ENCODE measurements at places on chromosomes 11 and 22.

DNA sequence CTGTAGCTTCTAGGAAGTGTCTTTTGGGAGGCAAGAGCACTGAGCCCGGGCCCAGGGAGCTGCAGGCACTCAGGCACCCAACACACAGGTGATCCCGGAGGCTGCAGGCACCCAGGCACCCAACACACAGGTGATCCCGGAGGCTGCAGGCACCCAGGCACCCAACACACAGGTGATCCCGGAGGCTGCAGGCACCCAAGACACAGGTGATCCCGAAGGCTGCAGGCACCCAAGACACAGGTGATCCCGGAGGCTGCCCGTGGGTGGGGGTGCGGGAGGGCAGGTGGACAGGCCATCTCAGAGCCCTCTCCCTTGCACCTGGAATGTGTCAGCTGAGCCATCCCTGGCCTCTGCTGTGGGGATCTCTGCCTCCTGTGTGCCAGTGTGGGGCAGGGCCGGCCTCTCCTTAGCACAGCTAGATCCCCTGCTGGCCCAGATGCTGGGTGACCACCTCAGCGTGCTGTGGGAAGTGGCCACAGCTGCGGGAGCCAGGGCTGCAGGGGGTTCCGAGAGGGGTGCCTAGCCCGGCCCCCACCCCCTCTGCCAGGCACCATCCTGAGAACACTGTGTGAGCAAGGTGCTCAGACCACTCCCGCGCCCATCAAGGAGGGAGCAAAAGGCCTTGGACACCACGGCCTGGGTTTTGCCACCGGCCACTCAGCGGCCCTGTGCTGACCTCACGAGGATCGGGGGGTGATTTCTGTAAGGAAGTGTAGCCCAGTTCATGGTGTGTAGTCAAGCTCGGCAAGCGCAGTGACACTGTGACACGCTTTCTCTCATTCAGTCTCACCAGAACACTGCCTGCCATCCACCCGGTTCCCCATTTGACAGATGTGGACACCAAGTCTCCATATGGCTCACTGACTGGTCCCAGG is 14.2 kb downstream of the MRGPRG start:
- no peak for DNase-seq

DNA sequence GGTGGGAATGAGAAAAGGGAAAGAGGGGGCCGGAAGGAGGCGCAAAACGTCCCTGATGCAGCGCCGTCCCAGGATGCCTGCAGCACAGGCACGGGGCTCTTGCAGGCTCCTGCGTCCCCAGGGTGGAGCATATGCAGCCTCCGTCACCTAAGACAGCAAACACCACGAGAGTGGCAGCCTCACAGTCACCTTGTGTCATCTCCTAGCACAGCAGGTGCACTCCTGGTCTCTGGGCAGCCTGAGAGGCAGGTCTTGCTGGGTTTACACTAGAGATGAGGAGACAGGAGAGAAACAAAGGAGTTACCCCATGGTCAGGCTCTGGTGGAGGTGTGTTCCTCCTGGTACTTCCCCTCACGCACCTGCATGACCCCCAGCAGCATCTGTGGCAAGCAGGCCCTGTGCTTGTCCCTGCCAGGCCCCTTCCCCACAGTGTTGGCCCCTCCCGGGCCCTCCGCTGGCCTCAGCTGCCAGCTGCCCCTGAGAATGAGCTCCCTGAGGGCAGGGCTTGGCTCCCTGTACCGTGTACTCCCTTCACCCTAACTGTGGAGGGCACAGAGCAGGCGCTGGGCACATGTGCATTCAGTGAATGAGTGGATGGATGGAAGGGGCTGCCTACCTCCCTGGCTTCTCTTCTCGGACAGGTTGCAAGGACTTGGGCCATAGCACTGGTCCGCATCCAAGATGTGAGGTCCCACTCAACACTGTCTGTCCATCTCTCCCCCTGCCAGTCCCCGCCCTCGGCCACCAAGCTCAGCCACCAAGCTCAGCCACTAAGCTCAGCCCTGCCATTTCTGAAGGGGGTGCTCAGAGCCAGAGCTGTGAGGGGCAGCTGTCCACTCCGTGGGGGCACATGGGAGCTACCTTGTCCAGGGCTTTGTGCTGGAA is 988.6 kb downstream of the BRD1 start:
- DNase-seq, result no peak

DNA sequence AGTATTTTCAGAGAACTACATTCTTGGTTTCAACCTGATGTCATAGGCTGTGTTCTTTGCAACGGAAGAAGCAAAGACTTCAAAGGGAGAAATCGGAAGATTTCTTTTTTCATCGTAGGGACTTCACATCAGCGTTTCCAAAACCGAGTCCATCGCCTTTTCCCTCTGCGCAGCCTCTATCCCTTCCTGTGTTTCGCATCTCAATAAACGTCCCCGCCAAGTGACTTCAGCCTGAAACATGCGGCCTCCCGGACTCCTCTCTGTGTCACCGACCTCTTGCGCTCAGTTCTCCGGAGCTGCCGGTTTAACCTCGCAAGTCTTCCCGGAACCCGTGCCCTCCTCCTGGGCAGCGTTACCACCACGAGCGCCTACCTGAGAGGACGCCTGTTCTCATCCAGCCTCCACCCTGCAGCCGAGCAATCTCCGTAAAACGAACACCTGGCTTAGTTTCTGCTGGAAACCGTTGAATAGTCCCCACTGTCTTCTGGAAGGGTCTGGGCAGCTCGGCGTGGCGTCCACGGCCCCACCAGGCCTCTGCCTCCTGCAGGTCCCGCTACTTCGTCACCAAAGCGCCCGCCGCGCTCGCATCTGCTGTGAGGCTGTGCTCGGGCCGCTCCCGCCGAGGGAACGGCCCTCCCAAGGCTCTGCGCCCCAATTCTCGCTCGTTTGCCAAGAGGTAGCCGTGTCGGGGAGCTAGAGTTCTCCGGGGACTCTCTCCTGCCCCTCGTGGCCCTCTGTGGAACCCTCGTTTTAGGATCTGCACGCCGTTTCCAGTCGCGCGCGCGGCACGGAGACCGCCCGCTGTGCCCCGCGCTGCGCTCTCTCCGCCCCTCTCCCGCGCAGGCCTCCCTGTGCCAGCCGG is at the start of gene GLB1L3:
GLB1L3 (plus strand) TSS at position 846 of the 862 bp plus-strand sequence. CDS start 362 bp downstream, outside the sequence.
- peak; percentile 69 for DNase-seq

DNA sequence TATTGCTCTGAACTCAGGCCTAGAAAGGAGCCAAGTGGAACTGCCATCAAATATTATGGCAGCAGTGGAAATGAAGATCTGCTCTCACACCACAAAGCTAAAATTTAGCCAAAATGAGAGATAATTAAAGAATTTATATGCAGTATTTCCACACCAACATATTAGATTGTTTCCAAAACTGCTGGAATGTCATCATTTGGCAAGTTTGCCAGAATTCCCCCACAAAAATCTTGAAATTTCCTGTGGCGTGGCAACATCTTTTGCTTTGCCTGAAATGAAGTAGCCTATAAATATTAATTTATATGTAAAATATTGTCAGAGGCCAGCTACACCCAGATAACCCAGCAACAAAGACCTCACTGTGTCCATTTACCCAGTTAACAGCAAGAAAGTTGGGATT is 13.8 kb downstream of the C11orf71 start:
- no peak for DNase-seq

DNA sequence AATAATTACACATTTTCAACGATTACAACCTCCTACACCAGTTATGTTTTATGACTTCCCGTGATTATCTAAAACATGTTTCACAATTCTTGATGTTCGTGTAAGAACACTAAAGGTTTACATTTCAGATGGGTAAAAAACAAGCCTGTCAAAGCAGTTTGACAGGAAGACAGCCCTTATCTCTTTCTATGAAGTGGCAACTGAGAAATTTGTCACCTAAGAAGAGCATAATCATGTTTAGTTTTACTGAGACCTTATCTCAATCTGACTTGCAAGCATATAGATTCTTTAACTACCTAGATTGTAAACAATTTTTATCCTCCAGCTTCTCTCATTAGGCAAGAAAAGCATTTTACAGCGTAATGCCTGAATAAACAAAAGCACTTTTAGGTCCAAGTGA is 218.4 kb upstream of the ZBED5 start:
- DNase-seq, result no peak

DNA sequence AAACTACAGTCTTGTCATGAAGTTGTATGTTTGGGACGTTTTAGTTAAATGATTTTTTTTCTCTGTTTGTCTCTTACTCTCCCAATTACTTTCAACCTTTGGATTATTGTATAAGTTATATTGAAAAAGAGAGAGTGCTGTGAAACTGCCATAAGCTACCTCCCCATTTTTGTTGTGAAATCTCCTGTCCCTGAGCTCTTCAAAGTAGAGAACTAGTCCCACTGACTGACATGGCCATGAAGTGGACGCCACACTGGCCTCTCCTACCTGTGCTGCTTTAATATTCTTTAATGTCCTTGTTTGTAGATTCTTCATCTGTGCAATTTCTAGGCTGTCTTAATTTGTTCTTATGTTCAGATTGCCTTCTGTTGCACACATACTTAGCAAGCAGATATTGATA is 56.3 kb downstream of the PPFIA1 start:
- DNase-seq, result no peak

GRCh38 chr11:21371044-21371443 is 701.7 kb downstream of the NELL1 start:
- DNase-seq, result no peak

DNA sequence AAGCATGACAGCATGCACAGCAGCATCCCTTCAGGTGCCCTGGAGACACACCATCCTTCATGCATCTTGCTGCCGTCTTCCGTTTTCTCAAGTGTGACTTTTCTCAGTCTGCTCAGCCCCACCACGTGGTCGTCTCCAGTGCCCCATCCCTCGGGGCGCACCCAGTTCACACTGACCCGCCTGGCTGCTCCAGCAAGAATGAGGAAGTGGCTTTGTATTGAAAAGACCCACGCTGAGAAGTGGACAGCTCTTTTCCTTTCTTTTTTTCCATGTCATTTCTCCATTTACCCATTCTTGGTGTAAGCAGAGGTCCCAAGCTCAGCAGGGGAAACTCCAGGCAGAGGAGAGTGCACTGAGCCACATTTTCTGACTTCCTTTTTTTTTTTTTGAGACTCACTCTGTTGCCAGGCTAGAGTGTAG is 14.5 kb downstream of the SERPINH1 start:
- DNase-seq, result no peak

DNA sequence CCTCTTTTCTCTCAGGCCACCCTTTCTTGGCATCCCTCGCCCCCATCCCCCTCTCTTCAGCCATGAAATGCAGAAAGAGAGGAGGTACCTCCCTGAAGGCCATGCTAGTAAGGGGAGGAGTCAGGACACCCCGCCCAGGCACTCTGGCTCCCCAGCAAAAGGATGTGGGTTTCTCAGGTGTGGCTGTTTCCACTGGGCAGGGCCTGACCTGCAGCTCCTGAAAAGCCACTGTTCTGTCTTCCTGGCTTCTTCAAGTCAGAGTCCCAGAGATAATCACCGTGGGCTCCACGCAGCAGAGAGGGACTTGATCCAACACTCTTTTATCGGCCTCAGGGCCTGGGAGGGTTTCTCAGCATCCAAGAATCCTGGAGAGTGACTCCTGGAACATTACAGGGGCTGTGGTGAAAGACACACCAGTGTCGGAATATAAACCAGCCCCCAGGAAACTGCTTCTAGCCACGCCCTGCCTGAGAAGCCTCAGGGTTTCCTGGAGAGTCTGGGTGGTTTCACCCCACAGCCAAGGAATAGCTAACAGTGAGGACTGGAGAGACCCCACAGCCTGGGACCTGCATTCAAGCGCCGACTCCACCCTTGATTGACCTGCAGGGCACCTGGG is 45.7 kb upstream of the TSPAN18 start:
- DNase-seq, result no peak

DNA sequence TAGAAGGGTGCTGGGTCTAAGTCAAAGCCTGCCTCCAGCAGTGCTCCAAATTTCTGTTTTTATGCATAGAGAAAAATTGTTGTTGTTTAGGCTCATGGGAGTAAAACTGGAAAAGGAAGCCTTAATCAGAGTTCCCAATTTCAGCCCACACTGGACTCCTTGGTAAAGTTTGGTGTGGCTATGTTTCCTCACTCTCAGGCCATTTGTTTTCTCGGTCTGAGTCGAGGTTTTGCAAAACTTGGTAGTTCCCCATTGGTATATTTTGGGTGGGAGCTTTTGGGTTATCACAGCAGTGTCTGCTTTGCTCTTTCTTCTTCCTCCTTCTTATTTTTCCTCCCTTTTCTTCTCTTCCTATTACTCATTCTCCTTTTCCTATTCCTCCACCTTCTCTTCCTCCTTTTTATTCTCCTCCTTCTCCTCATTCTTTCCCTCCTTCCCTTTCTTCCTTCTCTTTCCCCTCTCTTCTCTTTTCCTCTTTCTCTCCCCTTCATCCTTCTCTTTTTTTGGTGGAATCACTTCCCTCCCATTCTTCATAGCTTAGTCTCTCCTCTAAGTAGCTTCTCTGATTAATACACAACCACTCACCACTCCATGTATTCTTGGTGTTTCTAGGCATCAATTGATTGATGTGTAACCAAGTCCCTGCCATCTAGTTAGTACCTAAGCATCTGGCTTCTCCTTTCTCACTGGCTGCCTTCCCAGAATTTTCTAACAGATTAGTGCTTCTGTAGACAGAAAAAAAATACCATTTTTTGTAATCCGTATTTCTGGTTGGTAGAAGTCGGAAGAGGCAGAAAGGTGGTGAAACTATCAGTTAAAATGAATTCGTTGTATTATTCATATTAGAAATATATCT is 10.1 kb downstream of the SLC5A1 start:
- DNase-seq, result no peak

DNA sequence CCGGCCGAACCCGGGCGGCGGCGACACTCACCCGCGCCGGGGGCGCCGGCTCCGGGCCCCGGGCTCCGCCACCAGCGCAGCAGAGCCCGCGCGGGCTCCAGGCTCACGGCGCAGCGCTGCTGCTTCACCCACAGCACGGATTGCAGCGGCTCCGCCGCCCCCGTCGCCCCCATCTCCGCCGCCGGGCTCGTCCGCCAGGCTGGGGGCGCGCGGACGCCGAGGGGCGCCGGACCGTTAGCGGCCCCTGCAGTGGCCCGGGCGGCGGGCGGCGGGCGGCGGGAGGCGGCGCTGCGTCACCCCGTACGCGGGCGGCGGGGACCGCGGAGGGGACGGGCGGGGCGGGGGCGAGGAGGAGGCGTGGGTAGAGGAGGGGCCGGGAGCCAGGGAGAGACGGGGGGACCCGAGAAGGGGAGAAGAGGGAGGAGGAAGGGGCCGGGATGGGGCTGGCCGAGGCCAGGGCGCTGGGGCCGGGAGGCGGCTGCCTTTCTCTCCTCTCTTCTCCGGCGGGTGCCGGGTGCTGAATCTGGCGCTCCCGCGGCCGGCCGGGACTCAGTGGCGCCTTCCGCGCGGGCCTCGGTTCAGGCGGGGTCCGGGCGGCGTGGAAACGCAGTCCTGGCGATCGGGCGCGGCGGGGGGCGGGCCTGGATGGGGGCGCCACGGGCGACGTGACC is at the start of gene CERK:
CERK (minus strand) TSS at position 277 of the 671 bp plus-strand sequence; CDS start at position 173, 104 bp downstream.
- peak; percentile 55 for DNase-seq

GRCh38 chr11:74094393-74094792 is 76.4 kb downstream of the C2CD3 start:
- DNase-seq, result no peak

Data from T-helper 1 cell (primary cell).